T-cell (primary cell): ENCODE measurements at places on chromosomes 2 and 18.

- no peak overlapping the region for H3K4me3 ChIP-seq
- H3K27ac ChIP-seq, result no peak overlapping the region
- H3K27me3 ChIP-seq, result no peaks in the 10 kb centered on the region
- H3K4me1 ChIP-seq, result no peaks in the 10 kb centered on the region
- no peaks in the 10 kb centered on the region for H3K36me3 ChIP-seq
Observed at GRCh38 chr2:171393487-171393886, 40.3 kb downstream of the METTL8 start.

DNA sequence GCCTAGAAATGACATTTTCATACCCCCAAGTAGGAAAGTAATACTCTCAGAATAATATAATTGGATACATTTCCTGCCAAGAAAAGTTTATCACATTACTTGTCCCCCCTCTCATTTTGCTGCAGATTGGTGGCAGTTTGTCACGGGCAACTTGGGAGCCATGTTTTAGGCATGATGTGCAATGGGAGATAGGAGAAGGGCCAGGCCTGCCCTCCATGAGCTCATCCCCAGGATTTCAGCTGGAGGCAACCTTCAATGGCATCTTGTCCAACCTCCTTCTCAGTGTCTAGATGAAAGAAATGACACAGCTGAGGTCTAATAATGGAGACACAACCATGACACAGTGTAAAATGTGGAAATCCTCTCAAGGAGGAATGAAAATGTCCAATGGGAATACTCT, 11.4 kb upstream of the RAB31 start:
- DNase-seq, result no peak
- H3K27me3 ChIP-seq, result peaks cover 5% of the 10 kb centered on the region
- H3K4me3 ChIP-seq, result no peak overlapping the region
- no peak overlapping the region for H3K27ac ChIP-seq

DNA sequence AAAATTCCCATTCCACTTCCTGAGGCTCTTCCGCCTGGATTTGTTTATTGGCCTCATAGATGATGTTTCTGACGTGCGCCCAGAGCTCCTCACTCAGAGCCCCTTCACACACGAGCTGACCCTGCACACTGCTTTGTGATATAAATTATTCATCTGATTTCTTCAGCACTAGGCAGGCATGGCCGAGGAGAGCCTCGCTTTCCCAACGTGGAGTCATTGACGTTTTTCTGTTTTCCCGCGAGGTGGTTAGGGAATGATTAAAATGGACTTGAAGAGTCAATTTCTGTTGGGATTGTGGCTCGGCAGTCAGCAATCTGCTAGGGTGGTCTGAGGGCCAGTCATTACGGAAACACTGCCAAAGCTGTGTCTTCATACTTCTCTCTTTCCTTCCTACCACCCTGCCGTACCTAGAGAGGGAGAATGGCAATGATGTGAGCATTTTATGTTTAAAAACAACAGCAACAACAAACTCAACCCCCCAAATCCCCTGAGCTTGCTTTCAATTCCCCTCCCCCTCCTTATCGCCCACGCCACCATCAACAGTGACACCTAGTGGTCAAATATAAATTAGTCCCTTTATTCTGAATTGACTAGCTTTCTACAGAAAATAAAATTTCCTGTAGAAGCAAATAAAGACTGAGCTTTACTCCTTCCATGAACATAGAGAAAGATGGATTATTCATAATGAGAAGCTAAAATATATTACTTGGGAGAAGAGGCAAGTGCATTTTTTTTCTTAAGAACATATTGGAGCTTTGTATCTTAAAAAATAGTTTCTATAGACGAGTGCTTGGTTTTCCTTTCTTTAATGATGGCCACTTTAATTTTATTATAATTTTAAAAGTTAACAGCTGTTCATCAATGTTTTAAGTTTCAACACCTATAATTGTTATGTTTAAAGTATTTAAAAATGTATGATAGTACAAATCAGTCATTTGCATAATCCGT, 285.1 kb downstream of the MTX2 start:
- no peak for DNase-seq
- peaks cover 23% of the 10 kb centered on the region for H3K27me3 ChIP-seq
- peaks cover 10% of the 10 kb centered on the region for H3K4me1 ChIP-seq
- no peaks in the 10 kb centered on the region for H3K36me3 ChIP-seq

DNA sequence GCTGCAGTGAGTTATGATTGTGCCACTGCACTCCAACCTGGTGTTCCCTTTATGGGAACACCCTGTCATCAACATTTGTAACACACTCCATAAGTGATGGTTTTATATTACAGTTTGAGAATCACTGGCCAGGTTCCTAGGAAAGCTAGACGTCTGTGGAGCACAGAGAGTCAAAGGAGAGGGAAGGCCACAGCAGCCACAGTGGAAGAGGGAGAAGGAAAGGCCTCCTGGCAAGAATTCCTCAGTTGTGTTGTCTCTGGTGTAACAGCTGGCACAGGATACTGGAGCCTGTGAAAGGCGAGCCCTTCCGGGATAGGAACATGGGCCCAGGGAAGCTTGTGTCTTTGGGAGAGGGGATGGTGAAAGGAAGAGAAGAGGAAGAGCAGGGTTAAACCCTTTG, 360.5 kb upstream of the PIK3C3 start:
- no peaks in the 10 kb centered on the region for H3K4me1 ChIP-seq
- no peak overlapping the region for H3K27ac ChIP-seq
- DNase-seq, result no peak
- no peaks in the 10 kb centered on the region for H3K36me3 ChIP-seq
- H3K4me3 ChIP-seq, result no peak overlapping the region
- H3K27me3 ChIP-seq, result no peaks in the 10 kb centered on the region

GRCh38 chr2:220159738-220160137, 532.3 kb downstream of the SLC4A3 start:
- H3K27me3 ChIP-seq, result no peaks in the 10 kb centered on the region
- no peak overlapping the region for H3K27ac ChIP-seq
- no peak for DNase-seq
- H3K4me1 ChIP-seq, result no peaks in the 10 kb centered on the region
- no peak overlapping the region for H3K4me3 ChIP-seq
- no peaks in the 10 kb centered on the region for H3K36me3 ChIP-seq

- no peak overlapping the region for H3K27ac ChIP-seq
- DNase-seq, result no peak
- H3K4me3 ChIP-seq, result no peak overlapping the region
Observed at GRCh38 chr2:119871725-119872124, 112.0 kb downstream of the PTPN4 start.

- no peak overlapping the region for H3K27ac ChIP-seq
- no peak overlapping the region for H3K4me3 ChIP-seq
- H3K27me3 ChIP-seq, result no peaks in the 10 kb centered on the region
- H3K4me1 ChIP-seq, result peaks cover 16% of the 10 kb centered on the region
- DNase-seq, result no peak
Observed at GRCh38 chr2:109342930-109343329, 213.9 kb downstream of the SH3RF3 start.
